ENCODE measurements at places on chromosomes 3 and 15. TPM values are rescaled to one million over a fixed set of nuclear protein-coding genes. Genes with fewer than 3 reads are reported as not detected.

DNA sequence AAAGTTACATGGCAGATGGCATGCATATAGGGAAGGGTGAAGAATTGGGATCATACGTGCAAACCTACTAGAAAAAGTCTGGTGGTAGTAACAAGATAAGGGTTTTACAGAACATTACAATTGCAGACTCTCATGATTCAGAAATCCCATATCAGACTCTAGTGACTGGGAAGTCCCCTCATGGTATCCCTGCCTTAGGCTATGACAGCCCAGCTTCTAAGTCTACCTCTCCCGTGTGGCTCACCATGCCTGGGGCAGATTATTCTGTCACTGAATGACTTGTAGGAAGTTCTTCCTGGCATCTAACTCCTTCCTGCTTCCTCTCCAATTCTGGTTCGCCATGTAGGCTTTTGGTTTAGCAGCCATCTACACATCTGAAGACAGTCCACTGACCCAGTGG is 5.7 kb upstream of the SLC6A11 start:
- no peaks in the 10 kb centered on the region for H3K4me1 ChIP-seq
- no peak for DNase-seq
- H3K36me3 ChIP-seq: no peaks in the 10 kb centered on the region
- H3K4me3 ChIP-seq: no peak overlapping the region
- H3K27ac ChIP-seq: no peak overlapping the region

- H3K36me3 ChIP-seq: no peaks in the 10 kb centered on the region
- H3K27ac ChIP-seq: no peak overlapping the region
- H3K4me3 ChIP-seq: no peak overlapping the region
- H3K4me1 ChIP-seq: no peaks in the 10 kb centered on the region
- DNase-seq: no peak
Observed at GRCh38 chr15:47609693-47610092, 107.6 kb upstream of the SEMA6D start.

Gene GOLGA8S
- total RNA-seq: 0.16 TPM

GRCh38 chr15:65029736-65030208 is 333 bp upstream of the MTFMT start:
- no peak for DNase-seq
- no peak overlapping the region for H3K27ac ChIP-seq
- peaks cover 22% of the 10 kb centered on the region for H3K4me1 ChIP-seq
- peaks cover 14% of the 10 kb centered on the region for H3K27me3 ChIP-seq
- peak overlapping the region; percentile 72 for H3K4me3 ChIP-seq
- peaks cover 21% of the 10 kb centered on the region for H3K36me3 ChIP-seq

DNA sequence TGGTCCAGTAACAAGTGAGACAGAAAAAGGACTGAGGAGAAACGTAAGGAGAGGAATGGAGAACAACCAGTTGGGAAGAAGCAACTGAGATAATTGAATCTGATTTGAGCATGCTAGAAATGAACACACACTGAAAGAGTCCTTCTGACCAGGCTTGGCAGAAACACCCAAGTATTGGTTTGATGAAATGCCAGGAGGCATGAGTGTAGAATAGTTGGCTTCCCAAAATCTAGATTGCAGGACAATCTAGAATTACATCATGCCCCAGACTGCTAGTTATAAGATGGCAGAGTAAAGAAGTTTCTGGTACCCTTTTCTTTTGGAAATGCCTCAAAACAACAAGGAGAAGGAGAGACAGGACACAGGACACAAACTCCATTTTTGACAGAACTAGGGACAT is 189.7 kb upstream of the STT3B start:
- DNase-seq: no peak
- H3K4me3 ChIP-seq: no peak overlapping the region
- H3K27me3 ChIP-seq: peaks cover 11% of the 10 kb centered on the region
- H3K27ac ChIP-seq: no peak overlapping the region

Gene ERICH6
- total RNA-seq: 0.39 TPM

GRCh38 chr3:59882746-59883145 is 832.9 kb upstream of the CFAP20DC start:
- H3K27ac ChIP-seq: no peak overlapping the region
- H3K27me3 ChIP-seq: no peaks in the 10 kb centered on the region
- no peak for DNase-seq
- peaks cover 53% of the 10 kb centered on the region for H3K4me1 ChIP-seq
- peaks cover 20% of the 10 kb centered on the region for H3K36me3 ChIP-seq

GRCh38 chr15:35306361-35306981 is 221.4 kb upstream of the NANOGP8 start:
- no peak for DNase-seq
- no peak overlapping the region for H3K4me3 ChIP-seq
- no peaks in the 10 kb centered on the region for H3K27me3 ChIP-seq
- no peaks in the 10 kb centered on the region for H3K36me3 ChIP-seq

DNA sequence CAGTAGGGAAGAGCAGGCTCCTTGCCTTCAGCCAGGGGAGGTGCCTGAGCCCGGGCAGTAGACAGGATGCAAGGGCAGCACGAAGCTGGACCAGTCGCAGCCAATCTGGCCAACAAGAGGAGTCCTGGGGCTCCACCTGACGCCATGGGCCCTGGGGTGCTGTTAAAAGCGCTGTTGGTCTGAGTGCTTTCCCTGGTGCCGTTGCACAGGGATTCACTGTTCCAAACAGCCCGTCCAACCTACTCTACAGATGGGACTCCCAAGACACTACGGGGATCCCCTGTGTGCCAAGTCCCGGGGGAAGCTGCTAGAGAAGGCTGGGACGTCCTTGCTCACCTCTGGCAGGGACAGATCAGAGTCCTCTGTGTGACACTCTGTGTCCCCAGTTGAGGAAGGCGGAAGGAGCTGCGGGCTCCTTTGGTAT is 632 bp downstream of the CTSH start:
- H3K36me3 ChIP-seq: peaks cover 9% of the 10 kb centered on the region
- H3K27me3 ChIP-seq: peaks cover 26% of the 10 kb centered on the region
- DNase-seq: no peak
- peaks cover 5% of the 10 kb centered on the region for H3K4me1 ChIP-seq
- H3K4me3 ChIP-seq: peak overlapping the region; percentile 82

GRCh38 chr15:76575274-76575673 is 238.7 kb downstream of the ISL2 start:
- no peak overlapping the region for H3K27ac ChIP-seq
- H3K4me1 ChIP-seq: peaks cover 20% of the 10 kb centered on the region
- no peak overlapping the region for H3K4me3 ChIP-seq

GRCh38 chr3:65582012-65582717 is 456.6 kb downstream of the MAGI1 start:
- no peaks in the 10 kb centered on the region for H3K4me1 ChIP-seq
- H3K27me3 ChIP-seq: no peaks in the 10 kb centered on the region
- no peak for DNase-seq
- no peak overlapping the region for H3K4me3 ChIP-seq
- H3K36me3 ChIP-seq: no peaks in the 10 kb centered on the region

- no peak overlapping the region for H3K4me3 ChIP-seq
- H3K4me1 ChIP-seq: peaks cover 14% of the 10 kb centered on the region
- H3K27ac ChIP-seq: no peak overlapping the region
- H3K36me3 ChIP-seq: no peaks in the 10 kb centered on the region
- no peak for DNase-seq
Observed at GRCh38 chr3:141764465-141764864, 1.3 kb downstream of the GRK7 start.

- no peak for DNase-seq
- no peak overlapping the region for H3K4me3 ChIP-seq
- H3K36me3 ChIP-seq: no peaks in the 10 kb centered on the region
- H3K27ac ChIP-seq: no peak overlapping the region
- no peaks in the 10 kb centered on the region for H3K4me1 ChIP-seq
Observed at GRCh38 chr3:74693696-74694393, 79.4 kb upstream of the CNTN3 start.

Gene C2CD4B
- total RNA-seq: 0.14 TPM

- H3K4me1 ChIP-seq: no peaks in the 10 kb centered on the region
- peaks cover 8% of the 10 kb centered on the region for H3K27me3 ChIP-seq
- no peaks in the 10 kb centered on the region for H3K36me3 ChIP-seq
- no peak overlapping the region for H3K27ac ChIP-seq
- no peak for DNase-seq
- no peak overlapping the region for H3K4me3 ChIP-seq
Observed at GRCh38 chr15:83854321-83854720, 200.4 kb downstream of the ADAMTSL3 start.
